ENCODE measurements at places on chromosomes 12 and 14.

DNA sequence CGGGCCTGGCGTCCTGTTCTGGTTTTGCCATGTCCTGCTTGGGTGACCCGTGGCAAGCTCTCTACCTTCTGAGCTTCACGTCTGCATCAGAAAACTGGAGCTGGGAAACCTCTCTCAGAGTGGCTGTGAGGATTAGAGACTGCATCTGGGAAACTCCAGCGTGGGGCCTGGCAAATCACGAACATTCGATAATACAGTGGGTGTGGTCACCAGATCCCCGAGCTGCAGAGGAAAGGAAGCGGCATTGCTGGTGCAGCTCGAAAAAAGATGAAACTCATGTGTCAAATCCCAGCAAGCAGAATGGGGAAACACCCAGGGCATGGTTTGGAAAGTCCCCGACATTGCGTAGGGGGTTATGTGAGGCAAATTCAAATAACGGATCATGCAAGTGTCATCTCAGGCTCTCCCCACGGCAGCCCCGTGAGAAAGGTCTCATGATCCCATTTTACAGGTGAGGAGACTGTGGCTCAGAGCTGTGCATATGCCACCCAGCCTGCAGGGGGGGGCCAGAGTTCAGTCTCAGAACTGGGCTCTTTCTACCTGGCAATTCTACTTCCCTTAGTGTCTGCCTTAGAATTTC, 98.1 kb upstream of the VRK1 start:
- H3K4me1 ChIP-seq, result no peaks in the 10 kb centered on the region
- H3K27me3 ChIP-seq, result peaks cover 58% of the 10 kb centered on the region
- no peak overlapping the region for H3K4me3 ChIP-seq
- H3K27ac ChIP-seq, result no peak overlapping the region
- H3K36me3 ChIP-seq, result no peaks in the 10 kb centered on the region

- no peak overlapping the region for H3K27ac ChIP-seq
- H3K4me3 ChIP-seq, result no peak overlapping the region
- DNase-seq, result no peak
- H3K4me1 ChIP-seq, result no peaks in the 10 kb centered on the region
- no peaks in the 10 kb centered on the region for H3K27me3 ChIP-seq
Measured at GRCh38 chr14:49733836-49734235, 34.1 kb upstream of the KLHDC2 start.

DNA sequence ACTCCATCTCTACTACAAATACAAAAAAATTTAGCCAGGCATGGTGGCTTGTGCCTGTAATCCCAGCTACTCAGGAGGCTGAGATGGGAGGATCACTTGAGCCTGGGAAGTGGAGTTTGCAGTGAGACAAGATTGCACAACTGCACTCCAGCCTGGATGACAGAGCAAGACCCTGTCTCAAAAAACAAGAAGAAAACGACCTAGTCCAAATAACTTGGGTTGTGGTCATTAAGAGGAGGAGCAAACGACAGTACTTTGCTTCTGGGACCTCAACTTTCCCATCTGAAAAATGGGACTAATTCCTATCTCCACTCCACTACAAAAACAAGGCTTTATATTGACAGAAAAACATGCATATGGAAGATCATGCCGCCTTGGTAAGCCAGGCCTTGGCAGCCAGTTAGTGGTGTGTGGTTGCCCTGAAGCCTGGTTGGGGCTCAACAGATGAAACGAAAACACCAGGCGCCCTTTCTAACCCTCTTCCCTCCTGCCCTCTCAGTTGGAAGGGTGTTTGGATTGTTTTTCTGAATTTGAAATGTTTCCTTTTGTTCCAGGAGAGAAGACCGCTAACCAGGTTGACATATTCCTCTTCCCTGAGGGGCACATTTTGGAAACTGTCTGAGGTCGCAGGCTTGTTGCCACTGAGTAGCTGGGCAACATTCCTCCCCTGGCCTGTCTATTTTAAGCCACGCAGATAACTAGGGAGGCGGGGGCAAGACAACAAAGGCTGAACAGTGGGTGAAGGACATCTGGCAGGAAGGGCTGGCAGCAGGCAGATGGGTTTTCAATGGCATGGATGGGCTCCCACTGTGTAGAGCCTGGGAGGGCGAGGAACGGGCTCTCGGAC, 13.7 kb upstream of the VPS37B start:
- H3K27me3 ChIP-seq, result no peaks in the 10 kb centered on the region
- no peak overlapping the region for H3K4me3 ChIP-seq
- H3K4me1 ChIP-seq, result peaks cover 20% of the 10 kb centered on the region
- no peak for DNase-seq
- H3K27ac ChIP-seq, result no peak overlapping the region

GRCh38 chr14:57227083-57227482, 41.6 kb downstream of the EXOC5 start:
- no peaks in the 10 kb centered on the region for H3K4me1 ChIP-seq
- no peaks in the 10 kb centered on the region for H3K27me3 ChIP-seq

GRCh38 chr12:54017027-54017788, 8.4 kb downstream of the HOXC8 start:
- H3K27ac ChIP-seq, result peak overlapping the region; percentile 16
- H3K27me3 ChIP-seq, result peaks cover 80% of the 10 kb centered on the region
- DNase-seq, result peak; percentile 46
- H3K4me1 ChIP-seq, result no peaks in the 10 kb centered on the region
- peak overlapping the region; percentile 77 for H3K4me3 ChIP-seq

GRCh38 chr12:6222078-6222654, 22.0 kb downstream of the CD9 start:
- peaks cover 24% of the 10 kb centered on the region for H3K36me3 ChIP-seq
- peaks cover 37% of the 10 kb centered on the region for H3K4me1 ChIP-seq
- H3K27me3 ChIP-seq, result no peaks in the 10 kb centered on the region
- peak overlapping the region; percentile 81 for H3K27ac ChIP-seq
- no peak overlapping the region for H3K4me3 ChIP-seq

DNA sequence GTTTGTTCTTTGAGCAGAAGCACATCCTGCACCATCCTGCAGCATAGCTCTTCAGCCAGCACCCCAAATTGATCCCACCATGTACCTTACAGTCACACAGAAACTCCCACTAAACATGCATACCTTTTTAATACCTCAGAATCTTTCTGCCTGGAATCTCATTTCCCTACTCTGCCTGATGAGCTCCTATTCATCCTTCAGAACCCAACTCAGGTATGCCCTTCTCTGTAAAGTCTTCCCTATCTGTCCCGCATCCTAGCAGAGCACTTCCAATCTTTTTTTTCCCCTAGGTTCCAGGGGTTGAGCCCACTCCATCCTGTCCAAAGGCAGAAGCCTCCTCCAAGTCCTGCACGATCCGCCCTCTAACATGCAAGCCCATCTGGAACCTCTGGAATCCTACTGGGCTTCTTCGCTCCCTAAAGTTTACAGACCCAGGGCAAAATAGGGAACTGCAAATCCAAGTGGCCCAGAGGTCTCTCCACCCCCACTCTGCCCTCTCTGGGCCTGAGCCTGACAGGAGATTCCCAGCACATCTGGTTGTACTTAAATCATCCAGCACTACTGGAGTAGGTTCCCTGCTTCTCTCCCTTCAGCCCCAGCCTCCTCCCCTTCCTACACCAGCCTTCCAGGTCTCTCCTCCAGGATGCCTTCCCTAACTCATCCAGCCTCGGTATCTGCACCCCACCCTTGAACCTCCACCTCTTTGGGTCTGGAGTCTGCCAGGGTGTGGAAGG, 4.1 kb upstream of the FIGNL2 start:
- H3K36me3 ChIP-seq, result no peaks in the 10 kb centered on the region
- H3K27me3 ChIP-seq, result peaks cover 73% of the 10 kb centered on the region
- no peaks in the 10 kb centered on the region for H3K4me1 ChIP-seq
- no peak overlapping the region for H3K27ac ChIP-seq
- DNase-seq, result no peak

- H3K36me3 ChIP-seq, result peaks cover 25% of the 10 kb centered on the region
- peak overlapping the region; percentile 86 for H3K4me3 ChIP-seq
- DNase-seq, result no peak
- H3K27me3 ChIP-seq, result peaks cover 73% of the 10 kb centered on the region
Measured at GRCh38 chr12:24560831-24561271, 388.1 kb downstream of the BCAT1 start.

DNA sequence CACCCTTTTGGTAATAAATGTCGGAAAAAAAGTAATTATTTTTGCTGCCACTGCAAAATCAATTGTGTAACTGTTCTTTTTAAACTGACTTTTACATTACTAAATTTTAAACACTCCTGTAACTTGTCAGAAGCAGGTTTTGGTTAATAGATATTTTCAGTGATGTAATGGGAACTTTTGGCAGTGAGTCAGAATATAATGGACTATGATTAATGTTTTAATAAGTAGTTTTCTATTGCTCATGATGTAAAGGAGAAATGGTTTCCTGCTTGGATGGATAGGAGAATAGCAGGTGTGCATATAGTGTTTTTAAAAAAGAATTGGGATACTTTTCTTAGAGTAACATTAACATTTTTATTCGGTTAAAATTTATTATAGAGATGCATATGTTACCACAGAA, 58.8 kb downstream of the TRMT5 start:
- no peak overlapping the region for H3K27ac ChIP-seq
- no peaks in the 10 kb centered on the region for H3K27me3 ChIP-seq
- no peaks in the 10 kb centered on the region for H3K36me3 ChIP-seq
- peaks cover 7% of the 10 kb centered on the region for H3K4me1 ChIP-seq
- no peak for DNase-seq
- no peak overlapping the region for H3K4me3 ChIP-seq

DNA sequence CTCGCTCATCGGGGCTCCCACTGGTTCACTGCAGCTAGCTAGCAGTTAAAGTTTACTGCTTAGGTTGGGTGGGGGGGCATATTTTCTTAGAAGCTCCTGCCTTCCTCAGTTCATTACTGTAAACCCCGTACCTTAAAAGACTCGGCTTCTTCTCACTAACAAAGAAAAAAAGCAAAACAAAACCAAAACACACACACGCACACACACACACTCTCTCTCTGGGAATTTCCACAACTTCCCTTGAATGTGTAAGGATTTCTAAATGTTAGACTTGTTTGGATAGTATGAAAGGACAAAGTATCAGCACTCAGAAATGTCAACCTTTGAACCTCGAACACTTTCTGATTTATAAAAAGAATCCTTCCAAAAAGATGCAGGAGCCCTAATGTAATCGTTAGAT, 927 bp downstream of the PTHLH start:
- H3K27me3 ChIP-seq, result peaks cover 51% of the 10 kb centered on the region
- H3K36me3 ChIP-seq, result peaks cover 23% of the 10 kb centered on the region
- H3K4me1 ChIP-seq, result peaks cover 2% of the 10 kb centered on the region
- H3K27ac ChIP-seq, result no peak overlapping the region

- peaks cover 31% of the 10 kb centered on the region for H3K27me3 ChIP-seq
- DNase-seq, result no peak
- H3K4me3 ChIP-seq, result no peak overlapping the region
- H3K4me1 ChIP-seq, result no peaks in the 10 kb centered on the region
- H3K36me3 ChIP-seq, result no peaks in the 10 kb centered on the region
Measured at GRCh38 chr14:98724734-98725133, 547.3 kb downstream of the BCL11B start.

- no peak for DNase-seq
- no peak overlapping the region for H3K27ac ChIP-seq
- H3K27me3 ChIP-seq, result no peaks in the 10 kb centered on the region
- no peaks in the 10 kb centered on the region for H3K36me3 ChIP-seq
- H3K4me1 ChIP-seq, result no peaks in the 10 kb centered on the region
Measured at GRCh38 chr14:88421286-88421685, 35.8 kb downstream of the SPATA7 start.

DNA sequence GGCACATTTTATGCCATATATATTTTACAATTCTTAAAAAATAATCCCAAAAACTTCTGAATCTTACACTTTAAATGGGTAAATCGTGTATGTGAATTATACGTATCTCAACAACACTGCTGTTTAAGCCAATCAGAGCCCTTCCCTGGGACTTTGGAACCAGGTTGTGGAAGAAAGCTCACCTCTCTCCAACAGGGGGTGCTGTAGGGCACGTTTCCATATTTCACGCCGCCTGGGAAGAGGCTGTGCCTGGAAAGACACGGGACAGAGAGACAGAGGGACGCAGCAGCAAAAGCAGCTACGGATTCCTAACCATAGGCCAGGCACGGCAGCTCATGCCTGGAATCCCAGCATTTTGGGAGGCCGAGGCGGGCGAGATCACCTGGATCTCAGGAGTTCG, 29.4 kb upstream of the FBRSL1 start:
- H3K27me3 ChIP-seq, result peaks cover 16% of the 10 kb centered on the region
- no peak for DNase-seq
- H3K4me1 ChIP-seq, result no peaks in the 10 kb centered on the region
- H3K36me3 ChIP-seq, result no peaks in the 10 kb centered on the region

DNA sequence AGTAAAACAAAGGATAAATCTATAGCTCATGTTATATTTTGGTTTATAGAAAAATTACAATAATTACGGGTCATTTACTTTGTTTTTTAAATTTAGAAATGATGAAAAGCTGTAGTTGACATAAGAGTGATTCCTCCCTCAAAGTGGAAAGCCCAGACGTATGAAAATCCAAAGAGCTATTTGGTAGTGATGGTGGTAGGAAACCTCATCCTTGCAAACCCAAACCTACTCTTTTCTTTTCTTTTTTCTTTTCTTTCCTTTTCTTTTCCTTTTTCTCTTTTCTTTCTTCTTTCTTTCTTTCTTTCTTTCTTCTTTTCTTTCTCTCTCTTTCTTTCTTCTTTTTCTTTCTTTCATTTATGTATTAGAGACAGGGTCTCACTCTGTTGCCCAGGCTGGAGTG, 190.3 kb upstream of the RASSF8 start:
- no peak for DNase-seq
- H3K27me3 ChIP-seq, result no peaks in the 10 kb centered on the region
- H3K36me3 ChIP-seq, result no peaks in the 10 kb centered on the region
- H3K4me3 ChIP-seq, result no peak overlapping the region
- peaks cover 19% of the 10 kb centered on the region for H3K4me1 ChIP-seq

- H3K4me1 ChIP-seq, result no peaks in the 10 kb centered on the region
- no peaks in the 10 kb centered on the region for H3K36me3 ChIP-seq
- no peak overlapping the region for H3K4me3 ChIP-seq
Measured at GRCh38 chr14:88868558-88869159, 44.2 kb downstream of the TTC8 start.

GRCh38 chr12:128853600-128854197, 421 bp downstream of the GLT1D1 start:
- no peak overlapping the region for H3K4me3 ChIP-seq
- H3K27me3 ChIP-seq, result no peaks in the 10 kb centered on the region
- H3K4me1 ChIP-seq, result no peaks in the 10 kb centered on the region
- no peaks in the 10 kb centered on the region for H3K36me3 ChIP-seq
- no peak for DNase-seq

DNA sequence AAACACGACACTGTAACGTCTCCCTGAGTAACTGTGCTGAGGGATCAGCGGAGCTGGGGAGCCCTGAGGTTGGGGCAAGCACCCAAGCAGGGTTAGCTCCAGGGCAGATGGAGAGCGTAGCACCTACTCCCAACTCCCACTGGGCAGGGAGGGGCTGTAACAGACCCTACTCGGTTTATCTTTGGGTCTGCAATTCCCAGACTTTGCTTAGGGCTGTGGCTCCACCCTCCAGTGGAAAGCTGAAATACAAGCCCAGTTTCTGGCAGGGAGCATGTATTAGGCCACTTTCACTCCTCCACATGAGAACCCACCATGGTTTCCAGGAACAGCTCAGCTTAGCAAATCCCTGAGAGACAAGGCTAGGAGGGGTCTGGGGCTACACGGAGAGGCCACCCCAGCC, 17.3 kb upstream of the TC2N start:
- no peak overlapping the region for H3K27ac ChIP-seq
- no peaks in the 10 kb centered on the region for H3K36me3 ChIP-seq
- no peaks in the 10 kb centered on the region for H3K27me3 ChIP-seq
- peaks cover 13% of the 10 kb centered on the region for H3K4me1 ChIP-seq
- no peak for DNase-seq

Measured in Calu3 (cell line).